ENCODE measurements at places on chromosomes 6 and 20. TPM values are rescaled to one million over a fixed set of nuclear protein-coding genes. Genes with fewer than 3 reads are reported as not detected.

DNA sequence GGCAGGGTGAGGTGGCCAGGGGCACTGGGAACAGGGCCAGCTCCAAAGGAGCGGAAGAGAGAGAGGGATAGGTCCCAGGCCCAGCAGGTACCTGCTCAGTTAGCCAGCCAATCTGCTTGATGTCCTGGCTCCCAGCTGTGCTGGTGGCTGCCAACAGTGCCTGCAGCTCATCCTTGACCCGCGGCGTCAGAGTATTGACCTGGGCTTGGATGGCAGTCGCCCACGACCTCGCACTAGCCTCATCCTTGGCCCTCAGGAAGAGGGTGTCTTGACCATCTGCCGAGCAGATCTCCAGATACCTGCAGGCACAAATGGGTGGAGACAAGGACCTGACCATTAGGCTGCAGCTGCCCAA lies 11.1 kb upstream of the CDK5RAP1 start:
- H3K27me3 ChIP-seq, result no peaks in the 10 kb centered on the region
- no peaks in the 10 kb centered on the region for H3K36me3 ChIP-seq
- DNase-seq, result no peak
- H3K4me1 ChIP-seq, result peaks cover 8% of the 10 kb centered on the region

DNA sequence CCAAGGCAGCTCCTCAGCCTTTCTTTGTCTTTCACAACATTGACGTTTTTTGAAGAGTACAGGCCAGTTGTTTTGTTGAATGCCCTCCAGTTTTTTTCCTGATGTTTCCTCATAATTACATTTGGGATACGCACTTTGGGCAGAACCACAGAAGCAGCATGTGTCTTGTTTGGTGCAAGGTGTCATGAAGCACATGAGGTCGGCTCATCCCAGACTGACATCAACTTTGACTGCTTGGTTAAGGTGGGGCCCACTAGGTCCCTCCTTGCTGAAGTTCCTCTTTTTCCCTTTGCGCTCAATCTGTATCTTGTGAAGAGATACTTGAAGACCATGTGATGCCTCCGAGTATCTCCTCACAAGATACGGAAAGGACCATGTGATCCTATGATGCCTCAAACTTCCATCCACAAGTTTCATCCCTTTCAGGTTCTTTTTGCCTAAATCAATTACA lies 10.5 kb downstream of the SNAI1 start:
- H3K4me3 ChIP-seq, result no peak overlapping the region
- no peaks in the 10 kb centered on the region for H3K36me3 ChIP-seq
- no peak for DNase-seq
- no peaks in the 10 kb centered on the region for H3K27me3 ChIP-seq
- H3K27ac ChIP-seq, result no peak overlapping the region

DNA sequence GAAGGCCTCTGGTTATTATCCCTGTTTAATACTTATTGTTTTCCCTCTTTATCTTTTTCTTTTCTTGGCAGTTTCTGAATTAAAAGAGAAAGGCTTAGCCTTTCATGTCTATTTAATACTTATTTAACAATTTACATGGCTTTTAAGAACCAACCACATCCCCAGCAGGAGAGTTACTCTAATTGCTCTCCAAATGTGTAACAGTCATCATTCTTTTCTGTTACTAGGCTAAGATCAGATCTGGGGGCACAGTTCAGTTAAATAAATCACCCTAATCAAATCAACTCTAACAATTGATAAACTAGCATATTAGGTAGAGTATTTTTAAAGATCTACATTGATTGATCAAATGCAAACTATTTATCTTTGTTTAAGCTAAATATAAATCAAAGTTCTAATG lies 54.1 kb upstream of the NT5E start:
- DNase-seq, result no peak
- H3K4me1 ChIP-seq, result no peaks in the 10 kb centered on the region
- no peak overlapping the region for H3K27ac ChIP-seq
- no peak overlapping the region for H3K4me3 ChIP-seq

- H3K4me3 ChIP-seq, result no peak overlapping the region
- peaks cover 21% of the 10 kb centered on the region for H3K4me1 ChIP-seq
- peak; percentile 94 for DNase-seq
- H3K27ac ChIP-seq, result peak overlapping the region; percentile 35
- no peaks in the 10 kb centered on the region for H3K27me3 ChIP-seq
These were observed 12.4 kb upstream of the CCN5 start for GRCh38 chr20:44702776-44703175.

- no peaks in the 10 kb centered on the region for H3K27me3 ChIP-seq
- H3K36me3 ChIP-seq, result no peaks in the 10 kb centered on the region
These were observed 77.5 kb upstream of the ESR1 start for GRCh38 chr6:151729829-151730495.

DNA sequence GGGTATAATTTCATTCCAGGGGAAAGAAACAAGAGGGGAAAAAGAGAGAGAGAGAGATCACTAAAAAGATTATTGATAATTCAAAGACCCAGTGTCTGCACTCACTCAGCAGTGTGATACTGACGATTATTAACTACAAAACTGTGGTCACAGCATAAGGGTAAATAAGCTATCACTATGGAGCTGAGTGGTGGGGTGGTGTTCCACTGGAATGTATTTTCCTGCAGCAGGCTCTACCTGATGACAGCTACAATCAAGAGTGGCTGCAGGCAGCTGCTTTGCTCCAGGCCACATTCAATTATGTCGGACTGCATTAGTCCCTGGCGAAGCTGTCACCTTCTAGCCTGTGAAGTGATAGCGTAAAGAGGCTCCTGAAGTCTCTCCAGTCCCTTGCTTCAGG lies 122.2 kb upstream of the TFAP2D start:
- no peaks in the 10 kb centered on the region for H3K27me3 ChIP-seq
- no peaks in the 10 kb centered on the region for H3K36me3 ChIP-seq
- H3K4me1 ChIP-seq, result no peaks in the 10 kb centered on the region

GRCh38 chr6:148441454-148441911 lies 98.8 kb downstream of the SASH1 start:
- H3K36me3 ChIP-seq, result peaks cover 2% of the 10 kb centered on the region
- DNase-seq, result no peak
- peak overlapping the region; percentile 36 for H3K27ac ChIP-seq
- H3K4me3 ChIP-seq, result no peak overlapping the region
- peaks cover 15% of the 10 kb centered on the region for H3K4me1 ChIP-seq

DNA sequence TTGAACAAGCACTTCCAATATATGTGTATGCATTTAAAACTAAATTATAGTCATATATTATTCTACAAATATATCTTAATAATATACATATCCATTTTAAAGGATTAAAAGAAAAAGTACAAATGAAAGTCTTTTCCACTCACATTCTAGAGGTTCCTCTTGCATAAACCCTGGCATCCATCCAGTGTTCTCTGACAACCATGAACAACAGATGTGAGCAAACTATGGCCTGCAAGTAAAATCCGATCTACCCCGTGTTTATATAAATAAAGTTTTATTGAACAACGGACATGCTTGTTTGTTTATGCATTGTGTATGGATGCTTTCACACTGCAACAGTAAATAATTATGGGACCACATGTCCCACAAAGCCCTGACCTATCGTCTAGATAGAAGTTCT lies 1122.3 kb downstream of the EPHA7 start:
- H3K4me1 ChIP-seq, result no peaks in the 10 kb centered on the region
- no peak for DNase-seq
- no peak overlapping the region for H3K27ac ChIP-seq
- H3K4me3 ChIP-seq, result no peak overlapping the region

- no peaks in the 10 kb centered on the region for H3K36me3 ChIP-seq
- H3K4me1 ChIP-seq, result peaks cover 15% of the 10 kb centered on the region
- peak; percentile 71 for DNase-seq
- no peak overlapping the region for H3K27ac ChIP-seq
- H3K27me3 ChIP-seq, result no peaks in the 10 kb centered on the region
These were observed 108.5 kb downstream of the MAN1A1 start for GRCh38 chr6:119241111-119241465.

Gene MCCD1
- total RNA-seq, result not detected

Gene BPI
- total RNA-seq, result not detected
